Activated naive CD4-positive, alpha-beta T cell treated with anti-CD3 and anti-CD28 coated beads, Interleukin-2, amount 10 ng/mL, durations not matched to agents 7 days and 5 days (primary cell): ENCODE measurements at places on chromosomes 7 and 10.
A peak's percentile ranks its signal among the peaks of the same experiment; 100 is the strongest.

DNA sequence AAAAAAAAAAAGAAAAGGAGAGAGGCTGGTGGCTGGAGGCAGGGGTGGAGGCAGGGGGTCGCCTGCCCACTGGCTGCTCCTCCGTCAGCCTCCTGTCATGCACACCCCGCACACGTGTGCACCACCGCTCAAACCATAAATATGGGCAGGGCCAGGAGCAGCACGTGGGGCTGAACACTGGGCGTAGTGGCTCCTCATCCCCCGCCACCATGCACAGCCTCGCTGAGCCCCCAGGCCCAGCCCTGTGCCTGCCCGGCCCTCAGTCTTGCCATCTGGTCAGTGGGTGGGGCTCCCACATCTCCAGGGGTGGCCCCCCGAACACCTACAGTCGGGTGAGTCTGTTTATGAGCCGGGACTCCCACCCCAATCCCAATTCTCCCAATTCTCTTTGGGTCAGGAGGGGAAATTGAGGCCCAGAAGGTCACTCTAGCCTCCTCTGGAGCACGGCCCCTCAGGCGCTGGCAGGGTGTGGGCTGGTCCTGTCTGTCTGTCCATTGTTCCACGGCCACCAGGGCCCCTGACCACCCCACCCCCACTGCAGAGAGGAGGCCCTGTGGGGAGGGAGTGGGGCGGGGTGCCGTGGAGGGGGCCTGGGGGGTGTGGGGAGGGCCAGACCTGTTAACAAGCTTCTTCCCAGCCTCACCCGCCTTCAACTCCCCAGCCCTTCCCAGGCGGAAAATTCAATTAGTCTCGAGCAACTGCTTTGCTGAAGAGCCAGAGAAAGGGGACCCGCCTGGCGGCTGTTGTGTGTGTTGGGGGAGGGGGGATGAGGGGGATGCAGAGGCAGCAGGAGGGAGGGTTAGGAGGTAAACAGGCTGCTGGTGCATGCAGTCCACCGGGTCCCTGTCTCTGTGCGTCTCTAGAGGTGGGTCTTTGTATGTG, 19.5 kb upstream of the GRIFIN start:
- no peak overlapping the region for H3K27ac ChIP-seq
- H3K4me1 ChIP-seq = no peaks in the 10 kb centered on the region

- H3K4me1 ChIP-seq = no peaks in the 10 kb centered on the region
- H3K27ac ChIP-seq = no peak overlapping the region
- no peaks in the 10 kb centered on the region for H3K36me3 ChIP-seq
- DNase-seq = no peak
- no peaks in the 10 kb centered on the region for H3K27me3 ChIP-seq
Observed at GRCh38 chr10:66591865-66592264, 334.0 kb upstream of the LRRTM3 start.

DNA sequence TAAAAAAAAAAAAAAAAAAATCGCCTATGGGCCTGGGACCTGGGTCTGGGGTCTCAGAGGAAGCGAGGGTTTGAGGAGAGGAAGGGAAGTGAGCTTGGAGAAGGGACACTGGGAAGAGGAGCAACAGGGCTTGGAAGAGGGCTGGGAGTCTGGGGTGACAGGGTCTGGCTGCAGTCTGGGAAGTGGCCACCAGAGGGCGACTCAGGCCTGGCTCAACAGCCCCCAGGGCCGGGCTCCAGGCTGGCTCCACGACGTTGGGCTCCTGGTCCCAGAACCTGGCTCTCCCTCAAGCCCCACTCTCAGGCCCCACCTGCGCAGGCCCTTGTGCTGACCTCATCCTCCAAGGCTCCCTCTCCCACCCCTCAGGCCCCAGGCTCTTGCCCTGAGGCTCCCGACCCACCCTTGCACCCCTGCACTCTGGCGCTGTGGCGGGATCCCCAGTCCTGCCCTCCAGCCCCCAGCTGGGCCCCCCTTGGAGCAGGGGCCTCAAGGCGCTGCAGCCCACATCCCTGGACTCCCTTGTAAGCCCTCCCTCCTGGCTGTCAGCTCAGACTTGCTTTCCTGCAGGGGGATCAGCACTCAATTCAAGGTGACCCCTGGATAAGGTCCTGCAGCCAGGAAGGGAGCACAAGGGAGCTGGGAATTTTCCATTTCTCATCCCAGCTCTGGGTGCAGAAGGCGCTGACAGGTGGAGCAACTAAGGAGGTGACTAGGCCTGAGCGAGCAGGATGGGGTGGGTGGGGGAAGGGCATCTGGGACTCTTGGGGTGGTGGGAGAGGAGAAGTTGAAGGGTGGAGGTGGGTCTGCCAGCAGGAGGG, 5.4 kb upstream of the SPACDR start:
- peak; percentile 89 for DNase-seq
- H3K27me3 ChIP-seq = no peaks in the 10 kb centered on the region
- no peak overlapping the region for H3K4me3 ChIP-seq
- peaks cover 36% of the 10 kb centered on the region for H3K4me1 ChIP-seq
- H3K27ac ChIP-seq = peak overlapping the region; percentile 75

- H3K27ac ChIP-seq = no peak overlapping the region
- no peaks in the 10 kb centered on the region for H3K36me3 ChIP-seq
- H3K27me3 ChIP-seq = no peaks in the 10 kb centered on the region
- H3K4me1 ChIP-seq = peaks cover 16% of the 10 kb centered on the region
Observed at GRCh38 chr10:3563298-3563697, 221.7 kb downstream of the KLF6 start.

DNA sequence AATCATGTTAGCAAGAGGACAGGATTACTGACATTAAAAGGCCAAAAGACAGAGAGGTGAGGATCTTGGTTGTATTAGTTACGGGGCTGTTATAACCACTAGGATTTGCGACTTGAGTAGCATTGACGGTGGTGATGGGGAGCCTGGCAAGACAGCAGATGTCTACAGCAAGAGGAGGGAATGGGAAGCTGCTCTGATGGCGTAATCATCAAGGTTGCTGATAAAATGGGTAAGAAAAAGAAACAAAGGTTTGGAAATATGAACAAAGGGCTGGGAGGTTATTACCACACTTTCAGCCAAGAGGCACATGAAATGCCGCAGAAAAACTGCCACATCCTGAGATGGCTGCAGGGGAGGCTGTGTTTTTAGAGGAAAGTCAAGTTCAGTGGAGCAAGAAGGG, 33.9 kb downstream of the TMEM229A start:
- H3K4me3 ChIP-seq = no peak overlapping the region
- no peak for DNase-seq
- H3K36me3 ChIP-seq = no peaks in the 10 kb centered on the region
- no peaks in the 10 kb centered on the region for H3K27me3 ChIP-seq

DNA sequence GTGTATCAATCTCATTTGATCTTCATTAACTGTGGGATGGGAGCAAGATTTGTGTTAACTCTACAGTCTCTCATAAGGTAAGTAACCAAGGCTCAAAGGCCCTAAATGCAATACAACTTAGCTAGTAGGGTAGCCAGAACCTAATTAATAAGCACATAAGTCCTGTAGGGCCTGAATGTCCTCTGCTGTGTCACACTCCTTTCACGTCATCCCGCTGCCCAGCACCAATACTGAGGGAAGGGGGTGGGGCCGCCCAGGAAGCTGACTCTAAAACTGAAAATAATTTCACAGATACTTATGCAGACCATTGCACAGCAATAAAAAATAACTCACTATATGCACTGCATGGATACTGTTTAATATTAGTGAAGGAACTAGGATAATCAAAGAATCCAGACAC, 13.7 kb downstream of the CCDC6 start:
- H3K27me3 ChIP-seq = no peaks in the 10 kb centered on the region
- no peak overlapping the region for H3K4me3 ChIP-seq
- DNase-seq = no peak
- no peak overlapping the region for H3K27ac ChIP-seq
- peaks cover 4% of the 10 kb centered on the region for H3K36me3 ChIP-seq

DNA sequence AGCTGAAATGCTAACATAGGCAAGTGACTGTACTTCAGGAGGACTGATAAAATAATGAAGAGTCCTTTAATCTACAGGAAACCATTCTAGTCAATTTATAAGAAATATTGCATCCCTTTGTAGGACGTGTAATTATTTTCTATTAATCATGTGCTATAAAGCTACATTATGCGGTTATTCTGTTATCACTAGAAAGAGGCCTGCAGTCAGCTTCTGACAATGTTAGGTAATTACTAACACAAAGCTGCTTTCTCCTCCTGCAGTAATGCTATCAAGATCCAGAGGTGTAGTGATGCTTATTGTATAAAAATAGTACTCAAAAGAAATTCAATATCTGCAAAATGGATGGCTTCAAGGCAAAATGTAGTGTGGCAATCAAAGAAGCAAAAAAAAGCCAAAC, 191.1 kb downstream of the SKAP2 start:
- H3K4me3 ChIP-seq = no peak overlapping the region
- H3K36me3 ChIP-seq = no peaks in the 10 kb centered on the region
- no peak overlapping the region for H3K27ac ChIP-seq
- DNase-seq = no peak
- peaks cover 8% of the 10 kb centered on the region for H3K27me3 ChIP-seq

- no peak for DNase-seq
- H3K27ac ChIP-seq = peak overlapping the region; percentile 74
- H3K36me3 ChIP-seq = peaks cover 71% of the 10 kb centered on the region
Observed at GRCh38 chr7:77823787-77824186, 25.2 kb downstream of the PHTF2 start.

DNA sequence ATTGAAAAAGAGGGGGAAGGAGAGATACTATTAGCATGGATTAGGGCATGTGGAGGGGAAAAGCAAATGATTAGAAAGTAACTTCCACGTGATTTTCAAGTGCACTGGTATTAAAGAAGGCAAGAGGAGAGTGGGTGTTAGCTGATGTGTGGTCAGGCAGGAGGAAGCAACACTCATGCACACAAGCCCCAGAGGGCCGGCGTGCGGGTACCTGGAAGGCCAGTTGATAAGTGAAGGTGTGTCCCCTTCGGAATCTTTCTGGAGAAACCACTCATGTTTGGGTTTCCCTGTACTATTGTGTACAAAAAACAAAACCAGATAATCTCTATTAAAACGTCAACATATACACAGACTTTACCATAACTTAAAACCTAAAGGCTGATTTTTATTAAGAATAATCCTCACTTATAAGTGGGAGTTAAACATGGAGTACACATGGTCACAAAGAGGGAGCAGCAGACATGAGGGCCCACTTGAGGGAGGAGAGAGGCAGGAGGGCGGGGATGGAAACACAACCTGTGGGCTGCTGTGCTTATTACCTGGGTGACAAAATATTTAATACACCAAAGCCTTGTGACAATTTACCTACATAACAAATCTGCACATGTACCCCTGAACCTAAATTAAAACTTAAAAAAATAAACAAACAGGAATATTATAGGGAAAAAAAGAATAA, 98.9 kb downstream of the SVIL start:
- no peak for DNase-seq
- no peak overlapping the region for H3K27ac ChIP-seq
- no peaks in the 10 kb centered on the region for H3K36me3 ChIP-seq
- H3K4me1 ChIP-seq = no peaks in the 10 kb centered on the region

GRCh38 chr7:1225441-1226185, 7.1 kb upstream of the UNCX start:
- H3K27ac ChIP-seq = peak overlapping the region; percentile 33
- DNase-seq = peak; percentile 38
- H3K4me1 ChIP-seq = no peaks in the 10 kb centered on the region
- peaks cover 94% of the 10 kb centered on the region for H3K27me3 ChIP-seq
- no peak overlapping the region for H3K4me3 ChIP-seq

DNA sequence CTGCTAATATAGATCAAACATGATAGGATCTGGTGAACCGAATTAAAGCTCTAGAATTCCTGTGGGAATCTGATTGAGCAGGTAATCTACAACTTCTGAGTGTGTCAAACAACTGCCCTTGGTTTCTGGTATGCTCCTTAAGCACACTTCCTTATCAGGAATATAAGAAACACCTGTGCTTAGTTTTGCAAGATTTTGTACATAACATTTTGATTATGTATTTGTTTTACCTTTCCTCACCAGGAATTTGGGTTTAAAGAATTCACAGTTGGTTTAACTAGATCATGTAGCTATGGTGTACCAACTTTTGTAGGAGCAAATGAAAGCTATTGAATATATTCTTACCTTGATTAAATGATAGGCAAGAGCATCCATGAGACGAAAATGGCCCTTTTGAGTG, 40.6 kb downstream of the MCU start:
- H3K4me3 ChIP-seq = no peak overlapping the region
- H3K27ac ChIP-seq = no peak overlapping the region
- no peak for DNase-seq
- no peaks in the 10 kb centered on the region for H3K36me3 ChIP-seq

- H3K27ac ChIP-seq = no peak overlapping the region
Observed at GRCh38 chr10:132409667-132410028, 12.6 kb downstream of the PWWP2B start.

- peaks cover 11% of the 10 kb centered on the region for H3K36me3 ChIP-seq
- peak overlapping the region; percentile 39 for H3K27ac ChIP-seq
- no peak overlapping the region for H3K4me3 ChIP-seq
- peaks cover 12% of the 10 kb centered on the region for H3K4me1 ChIP-seq
- H3K27me3 ChIP-seq = no peaks in the 10 kb centered on the region
Observed at GRCh38 chr10:4848356-4849041, 22.5 kb downstream of the AKR1E2 start.

- H3K4me3 ChIP-seq = no peak overlapping the region
- H3K4me1 ChIP-seq = no peaks in the 10 kb centered on the region
- no peaks in the 10 kb centered on the region for H3K36me3 ChIP-seq
- H3K27ac ChIP-seq = no peak overlapping the region
- no peak for DNase-seq
Observed at GRCh38 chr7:5284304-5285281, 1.9 kb downstream of the SLC29A4 start.
